ENCODE measurements at places on chromosomes 2 and 18. TPM values are rescaled to one million over a fixed set of nuclear protein-coding genes. Genes with fewer than 3 reads are reported as not detected.

DNA sequence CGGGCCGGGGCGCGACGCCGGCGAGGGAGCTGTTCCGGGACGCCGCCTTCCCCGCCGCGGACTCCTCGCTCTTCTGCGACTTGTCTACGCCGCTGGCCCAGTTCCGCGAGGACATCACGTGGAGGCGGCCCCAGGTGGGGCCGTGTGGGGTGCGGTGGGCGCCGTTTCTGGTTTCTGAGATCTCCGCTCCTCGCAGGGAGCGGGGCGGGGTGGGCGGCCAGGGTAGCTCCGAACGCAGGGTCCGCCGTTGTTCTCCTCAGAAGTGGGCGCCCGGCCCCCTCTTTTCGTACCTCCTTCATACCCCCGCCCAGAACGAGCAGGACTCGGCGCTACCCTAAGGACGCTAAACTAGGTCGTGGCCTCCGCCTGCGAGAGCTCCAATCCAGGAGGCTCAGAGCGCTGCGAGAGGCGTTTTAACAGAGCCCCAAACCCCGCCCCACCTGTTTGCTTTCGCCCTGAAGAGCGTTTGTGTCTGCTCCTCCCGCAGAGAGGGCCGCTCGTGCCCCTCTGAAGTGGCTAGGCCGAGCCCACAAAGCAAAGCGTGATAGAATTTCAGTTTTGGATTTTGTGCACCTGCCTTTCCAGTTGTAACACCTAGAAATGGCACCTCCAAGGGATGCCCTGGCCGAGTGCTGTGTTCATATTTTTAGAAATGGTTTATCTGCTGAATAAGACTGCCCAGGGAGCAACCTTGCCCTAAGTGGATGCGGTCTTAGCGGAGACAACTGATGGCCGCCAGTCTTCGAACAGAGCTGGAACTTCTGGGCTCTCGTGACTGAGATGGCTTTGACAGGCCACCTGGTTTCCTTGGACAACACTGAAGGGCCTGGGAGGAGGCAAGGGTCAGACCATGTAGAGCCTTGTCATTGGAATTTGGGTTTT lies 626 bp downstream of the CAPN10 start:
- no peak for DNase-seq

- DNase-seq: peak; percentile 73
These were observed 235.7 kb downstream of the CDCA7 start for GRCh38 chr2:173590276-173590861.

DNA sequence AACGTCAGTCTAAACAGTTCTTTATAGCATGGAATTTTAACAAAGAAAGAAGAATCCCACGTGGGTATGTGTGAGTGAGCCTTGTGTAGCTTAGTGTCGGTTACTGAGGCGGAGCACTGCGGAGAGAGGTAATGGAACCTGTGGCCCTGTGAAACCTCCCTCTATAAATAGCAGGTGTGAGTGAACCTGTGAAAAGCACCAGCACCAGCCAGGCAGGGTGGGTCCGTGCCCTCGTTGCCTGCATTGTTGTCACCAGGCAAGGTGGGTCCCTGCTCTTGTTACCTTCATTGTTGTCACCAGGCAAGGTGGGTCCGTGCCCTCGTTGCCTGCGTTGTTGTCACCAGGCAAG lies 4.7 kb downstream of the CTDP1 start:
- DNase-seq: no peak

The SLC9A2 gene
- total RNA-seq: 0.14 TPM

- no peak for DNase-seq
These were observed 279.6 kb downstream of the SLC4A3 start for GRCh38 chr2:219907011-219907365.

DNA sequence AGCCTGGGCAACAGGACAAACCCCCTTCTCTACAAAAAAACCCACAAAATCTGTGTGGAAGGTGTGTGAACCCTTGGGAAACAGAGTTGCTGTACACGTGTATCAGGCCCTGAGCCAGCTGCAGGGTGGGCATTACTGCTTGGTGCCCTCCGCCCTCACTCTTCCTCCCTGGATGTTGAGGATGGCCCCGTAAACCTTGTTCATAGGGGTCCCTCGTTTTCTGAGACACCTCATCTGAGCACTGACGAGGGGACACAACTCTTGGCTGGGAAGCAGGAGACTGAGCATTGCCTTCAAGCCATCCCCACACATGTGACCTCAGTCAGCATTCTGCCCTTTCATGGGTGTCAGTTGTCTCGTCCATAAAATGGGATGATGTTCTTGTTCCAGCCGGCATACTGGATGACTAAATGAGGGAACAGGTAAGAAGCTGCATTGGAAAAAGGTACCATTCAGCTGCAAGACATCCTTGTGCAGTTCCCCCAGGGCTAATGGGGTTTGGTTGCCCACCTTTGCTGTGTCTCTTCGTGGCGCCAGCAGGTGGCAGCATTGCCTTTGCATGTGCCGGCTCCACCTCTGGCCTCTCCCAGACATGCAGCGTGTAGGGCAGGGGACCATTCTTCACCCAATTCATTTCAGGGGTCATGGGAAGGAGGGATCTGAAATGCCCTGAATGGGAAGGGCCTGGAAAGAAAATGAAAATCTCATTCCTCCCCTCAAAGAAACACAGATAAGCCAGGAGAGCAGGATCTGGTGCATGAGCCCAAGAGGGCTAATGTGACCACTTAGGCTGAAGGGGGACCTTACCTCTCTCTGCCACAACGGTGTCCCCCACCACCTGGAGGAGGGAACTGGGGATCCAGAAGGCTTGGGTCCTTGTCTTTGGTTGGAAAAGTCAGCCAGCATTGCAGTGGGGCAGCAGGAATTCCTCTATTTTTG lies 36.4 kb upstream of the HAAO start:
- peak; percentile 91 for DNase-seq

DNA sequence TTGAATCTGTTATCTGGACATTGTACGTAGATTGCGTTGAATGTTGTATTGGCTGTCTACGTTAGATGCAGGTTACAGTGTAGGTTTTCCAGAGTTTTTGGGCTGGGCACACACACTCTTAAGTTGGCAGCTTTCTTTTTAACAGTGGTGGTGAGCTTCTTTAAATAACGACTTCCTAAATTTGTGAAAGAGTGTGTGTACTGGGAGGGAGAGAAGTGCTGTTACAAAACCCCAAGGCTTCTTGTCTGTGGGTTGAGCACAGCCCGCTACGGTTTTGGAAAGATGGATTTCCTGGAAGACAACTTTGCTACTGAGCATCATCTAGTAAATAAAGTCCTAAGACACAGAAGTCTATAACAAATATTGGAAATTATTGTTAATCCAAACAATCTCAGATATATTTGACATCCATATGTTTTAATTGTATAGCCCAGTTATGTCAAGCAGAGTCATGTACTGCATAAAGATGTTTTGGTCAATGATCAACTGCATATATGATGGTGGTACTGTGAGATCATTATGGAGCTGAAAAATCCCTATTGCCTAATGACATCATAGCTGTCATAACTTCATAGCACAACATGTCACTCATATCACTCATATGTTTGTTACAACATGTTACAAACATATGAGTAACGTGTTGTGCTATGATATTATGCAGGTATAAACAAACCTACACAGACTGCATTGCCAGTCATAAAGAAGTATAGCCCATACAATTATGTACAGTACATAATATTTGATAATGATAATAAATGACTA lies 7.9 kb upstream of the THUMPD2 start:
- no peak for DNase-seq

GRCh38 chr2:43792653-43793052 lies 18.8 kb downstream of the DYNC2LI1 start:
- DNase-seq: no peak

The SLC19A3 gene
- 4.5 TPM for total RNA-seq

DNA sequence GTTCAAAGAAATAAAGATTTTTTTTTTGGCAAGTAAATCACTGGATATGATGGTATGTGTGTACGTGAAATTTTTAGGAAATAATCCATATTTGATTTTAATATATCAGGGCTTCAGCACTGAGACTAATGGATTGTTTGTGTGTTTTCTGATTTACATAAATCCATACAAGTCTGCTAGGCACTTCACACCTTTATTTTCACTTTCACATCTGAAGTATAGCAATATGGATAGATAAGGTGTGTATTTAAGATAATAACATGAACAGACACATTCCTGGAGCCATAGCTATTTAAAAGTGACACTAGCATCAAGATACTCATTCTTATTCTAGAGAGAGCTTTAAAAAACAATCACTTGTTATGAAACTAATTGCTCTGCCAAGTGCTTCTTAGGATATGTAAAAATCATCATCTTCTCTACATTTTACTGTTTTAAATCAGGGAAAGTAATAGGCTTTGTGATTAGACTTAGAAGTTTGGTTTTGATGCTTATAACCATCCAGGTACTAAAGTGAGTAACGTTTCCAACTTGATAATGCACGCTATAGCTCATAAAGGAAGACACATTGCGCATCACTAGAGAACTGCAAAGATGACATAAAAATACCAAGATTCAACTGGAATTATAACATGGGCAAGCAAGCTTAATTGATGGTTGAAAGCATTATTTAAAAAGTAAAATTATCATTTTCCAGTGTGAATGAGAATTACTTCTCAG lies 208.9 kb downstream of the ZEB2 start:
- no peak for DNase-seq

DNA sequence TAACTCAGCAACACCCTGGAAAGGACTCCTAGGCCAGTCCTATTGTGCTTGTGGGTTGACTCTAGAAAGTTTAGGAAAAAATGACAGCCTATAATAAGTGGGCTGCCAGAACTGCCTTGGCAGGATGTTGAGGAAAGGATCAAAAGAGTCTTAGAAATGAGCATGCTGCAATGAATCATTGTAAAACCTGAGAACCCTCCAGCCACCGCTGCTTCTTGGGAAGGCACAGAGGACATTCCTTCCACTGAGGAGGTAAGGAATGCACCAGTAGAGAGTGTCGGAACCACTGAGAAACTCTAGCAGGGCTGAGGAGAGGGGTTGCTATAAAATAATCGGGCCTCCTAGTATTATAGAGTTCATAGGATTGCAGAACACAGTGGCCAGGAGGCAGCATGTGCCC lies 146.7 kb upstream of the SMIM21 start:
- no peak for DNase-seq
